Epithelial cell of prostate (primary cell): ENCODE measurements at places on chromosomes 2 and 18.

DNA sequence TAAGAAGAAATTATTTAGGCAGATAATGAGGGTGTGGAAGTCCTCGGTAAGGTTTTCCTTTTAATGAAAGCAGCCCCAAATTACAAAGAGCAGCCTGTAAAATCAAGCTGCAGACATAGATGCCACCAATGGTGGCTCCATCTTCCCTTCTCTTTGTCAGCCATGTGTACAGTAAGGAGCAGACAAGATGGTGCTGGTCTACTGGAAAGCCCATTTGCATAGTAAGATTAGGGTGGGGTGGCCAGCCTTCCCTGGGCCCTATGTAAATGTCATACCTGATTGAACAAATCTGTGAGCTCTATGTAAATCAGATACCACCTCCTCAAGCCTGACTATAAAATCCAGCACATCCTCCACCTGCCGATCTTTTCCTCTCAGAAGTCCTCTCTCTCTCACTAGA, 154.4 kb upstream of the SERTAD2 start:
- no peak for DNase-seq

DNA sequence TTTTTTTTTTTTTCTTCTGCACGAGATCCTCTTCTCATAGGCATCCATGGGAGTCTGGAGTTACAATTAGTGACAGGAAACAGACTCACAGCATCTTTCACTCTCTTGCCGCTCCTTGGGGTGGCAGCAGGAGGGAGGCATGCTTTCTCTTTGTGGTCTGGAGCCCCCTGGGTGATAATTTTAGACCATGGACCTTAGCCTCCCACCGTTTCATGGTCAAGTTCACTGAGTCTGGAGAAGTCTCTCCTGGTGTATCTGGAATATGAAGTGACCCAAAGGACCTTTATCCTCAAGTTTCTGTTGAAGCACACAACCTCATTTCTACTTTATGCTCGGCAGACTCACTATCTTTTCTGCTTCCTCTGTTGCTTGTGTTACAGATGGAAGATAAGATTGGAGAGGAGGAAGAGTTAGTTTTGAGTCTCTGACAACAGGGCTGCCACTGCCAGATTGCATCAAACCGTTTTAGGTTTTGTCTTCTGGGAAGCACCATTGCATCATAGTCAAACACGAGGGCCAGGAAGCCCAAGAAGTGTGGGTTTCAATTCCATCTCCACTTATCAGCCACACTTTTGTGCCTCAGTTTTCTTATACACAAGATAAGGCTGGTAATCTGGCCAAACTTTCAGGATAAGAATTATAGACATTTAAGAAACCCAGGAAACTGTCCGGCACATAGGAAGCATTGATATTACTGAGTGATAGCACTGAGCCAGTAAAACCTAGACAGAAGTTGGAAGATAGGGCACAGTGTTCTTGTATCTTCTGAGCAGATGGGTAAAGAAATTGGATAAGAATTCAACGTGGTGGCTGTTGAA, 62.3 kb downstream of the ADCYAP1 start:
- no peak for DNase-seq

DNA sequence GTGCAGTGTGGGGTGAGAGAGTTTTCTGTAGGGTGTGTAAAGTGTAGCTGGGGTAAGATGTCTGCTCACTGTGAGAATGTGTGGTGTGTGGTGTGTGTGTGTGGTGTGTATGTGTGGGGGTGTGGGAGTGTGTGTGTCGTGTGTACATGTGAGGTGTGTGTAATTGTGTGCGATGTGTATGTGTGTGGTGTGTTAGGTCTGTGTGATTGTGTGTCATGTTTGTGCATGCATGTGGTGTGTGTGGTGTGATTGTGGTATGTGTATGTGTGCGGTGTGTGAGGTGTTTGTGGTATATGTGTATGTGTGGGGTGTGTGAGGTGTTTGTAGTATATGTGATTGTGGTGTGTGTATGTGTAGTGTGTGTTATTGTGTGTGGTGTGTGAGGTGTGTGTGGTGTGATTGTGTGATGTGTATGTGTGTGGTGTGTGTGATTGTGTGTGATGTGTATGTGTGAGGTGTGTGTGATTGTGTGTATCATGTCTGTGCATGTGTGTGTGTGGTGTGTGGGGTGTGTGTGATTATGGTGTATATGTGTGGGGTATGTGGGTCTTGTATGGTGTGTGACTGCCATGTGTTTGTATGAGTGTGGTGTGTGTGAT, 241.7 kb upstream of the HDAC4 start:
- DNase-seq, result no peak

- DNase-seq, result peak; percentile 34
Observed at GRCh38 chr2:44479127-44479887, 117.6 kb downstream of the CAMKMT start.

- no peak for DNase-seq
Observed at GRCh38 chr2:168976034-168976654, 55.0 kb downstream of the ABCB11 start.

- no peak for DNase-seq
Observed at GRCh38 chr2:154698296-154698720, at the start of gene KCNJ3. Gene KCNJ3 (plus strand): TSS chr2:154698695. CDS start chr2:154698776, 81 bp downstream.

DNA sequence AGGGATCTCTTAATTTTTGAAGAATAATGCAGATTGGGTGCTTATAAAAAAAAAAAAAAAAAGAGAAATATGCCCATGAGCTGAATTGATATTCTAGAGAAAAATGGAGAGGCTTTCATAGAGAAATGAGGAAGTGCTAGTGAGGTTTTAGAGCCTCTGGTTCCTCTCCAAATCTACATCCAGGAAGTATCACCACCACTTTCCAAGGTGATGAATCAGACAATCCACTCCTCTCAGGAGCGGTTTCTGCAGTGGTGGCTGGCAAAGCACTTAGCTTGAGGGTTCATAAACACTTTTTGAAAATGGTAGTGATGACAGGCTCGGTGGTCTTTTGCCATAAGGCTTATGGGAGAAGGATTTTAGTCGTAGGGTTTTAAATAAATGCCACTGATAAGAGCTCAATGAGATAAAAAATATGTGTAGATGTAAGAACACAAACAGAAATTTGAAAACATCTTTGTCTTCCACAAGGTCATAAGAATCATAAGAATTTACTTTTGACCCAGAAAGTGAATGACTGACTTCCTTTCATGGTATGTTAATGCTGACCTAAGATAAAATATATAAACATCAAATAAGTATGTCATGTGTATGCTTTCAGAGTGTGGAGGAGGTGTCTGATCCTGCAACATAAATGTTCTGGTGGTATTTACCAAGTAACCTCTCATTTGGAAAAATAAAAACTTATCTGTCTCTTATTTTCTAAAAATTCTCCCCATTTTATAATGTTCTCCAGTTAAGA, 42.1 kb upstream of the DSG1 start:
- peak; percentile 54 for DNase-seq

GRCh38 chr2:47598476-47598875, 184.5 kb upstream of the MSH6 start:
- no peak for DNase-seq

- DNase-seq, result no peak
Observed at GRCh38 chr2:51620796-51621195, 588.9 kb upstream of the NRXN1 start.

DNA sequence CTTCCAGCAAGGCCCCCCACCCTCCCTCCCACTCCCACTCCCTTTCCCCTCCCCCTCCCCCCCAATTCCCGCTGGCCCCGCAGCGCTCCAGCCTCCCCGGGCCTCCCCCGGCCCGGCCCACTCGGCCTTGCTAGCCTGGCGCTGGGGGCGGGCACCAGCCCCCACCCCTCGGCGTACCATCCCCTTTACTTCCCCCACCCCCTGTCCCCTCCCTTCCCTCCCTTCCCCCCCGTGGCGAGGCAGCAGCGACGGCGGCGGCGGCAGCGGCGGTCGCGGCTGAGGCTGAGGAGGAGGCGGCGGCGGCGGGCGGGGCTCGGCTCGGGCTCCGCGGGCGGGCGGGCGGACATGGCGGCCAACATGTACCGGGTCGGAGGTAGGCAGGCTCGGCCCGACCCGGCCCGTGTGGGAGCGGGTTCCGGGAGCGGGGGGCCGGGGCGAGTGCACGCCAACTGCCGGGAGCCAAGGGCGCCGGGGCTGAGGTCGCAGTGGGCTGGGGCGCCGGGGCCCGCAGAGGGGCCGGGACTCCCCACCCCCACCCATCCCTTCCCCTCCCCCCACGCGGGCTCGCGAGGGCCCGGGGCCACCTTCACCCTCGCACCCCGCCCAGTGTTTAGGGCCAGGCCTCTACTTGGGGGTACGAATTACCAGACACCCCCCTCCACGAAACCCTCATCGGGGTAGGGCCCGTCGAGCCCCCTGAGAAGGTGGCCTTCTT, at the start of gene MTA3:
TSS of gene MTA3 (plus strand) at position 232 of the 715 bp plus-strand sequence. CDS start at position 346, 114 bp downstream.
- no peak for DNase-seq

DNA sequence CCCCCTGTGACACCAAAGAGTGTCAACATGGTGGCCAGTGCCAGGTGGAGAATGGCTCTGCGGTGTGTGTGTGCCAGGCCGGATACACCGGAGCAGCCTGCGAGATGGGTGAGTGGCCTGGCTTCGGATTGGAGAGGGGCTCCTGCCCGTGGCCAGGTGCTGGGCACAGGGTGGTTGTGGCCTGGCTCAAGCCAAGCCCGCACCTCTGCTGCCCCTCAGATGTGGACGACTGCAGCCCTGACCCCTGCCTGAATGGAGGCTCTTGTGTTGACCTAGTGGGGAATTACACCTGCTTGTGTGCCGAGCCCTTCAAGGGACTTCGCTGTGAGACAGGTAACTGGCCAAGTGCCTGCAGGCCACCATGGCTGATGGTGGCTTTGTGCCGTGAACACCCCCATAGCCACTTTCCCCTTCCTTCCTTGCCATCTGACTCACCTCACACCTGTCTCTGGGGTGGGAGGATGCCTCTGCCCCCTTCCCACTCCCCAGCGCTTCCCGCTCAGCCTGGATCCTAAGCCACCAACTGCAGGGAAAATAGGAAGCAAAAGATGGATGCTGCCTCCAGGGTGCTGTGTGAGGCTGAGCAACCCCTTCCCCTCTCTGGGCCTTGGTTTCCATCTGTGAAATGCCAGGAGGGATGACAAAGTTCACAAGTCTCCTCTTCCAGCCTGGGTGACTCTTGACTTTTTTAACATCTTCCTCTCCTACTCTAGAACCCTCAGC, 41.8 kb downstream of the SNED1 start:
- no peak for DNase-seq

GRCh38 chr2:140257692-140258300, 1477.6 kb upstream of the NXPH2 start:
- no peak for DNase-seq

GRCh38 chr18:2994603-2995432, 18.1 kb downstream of the LPIN2 start:
- DNase-seq, result no peak

GRCh38 chr18:50970006-50970405, 2.2 kb downstream of the ELAC1 start:
- DNase-seq, result no peak

DNA sequence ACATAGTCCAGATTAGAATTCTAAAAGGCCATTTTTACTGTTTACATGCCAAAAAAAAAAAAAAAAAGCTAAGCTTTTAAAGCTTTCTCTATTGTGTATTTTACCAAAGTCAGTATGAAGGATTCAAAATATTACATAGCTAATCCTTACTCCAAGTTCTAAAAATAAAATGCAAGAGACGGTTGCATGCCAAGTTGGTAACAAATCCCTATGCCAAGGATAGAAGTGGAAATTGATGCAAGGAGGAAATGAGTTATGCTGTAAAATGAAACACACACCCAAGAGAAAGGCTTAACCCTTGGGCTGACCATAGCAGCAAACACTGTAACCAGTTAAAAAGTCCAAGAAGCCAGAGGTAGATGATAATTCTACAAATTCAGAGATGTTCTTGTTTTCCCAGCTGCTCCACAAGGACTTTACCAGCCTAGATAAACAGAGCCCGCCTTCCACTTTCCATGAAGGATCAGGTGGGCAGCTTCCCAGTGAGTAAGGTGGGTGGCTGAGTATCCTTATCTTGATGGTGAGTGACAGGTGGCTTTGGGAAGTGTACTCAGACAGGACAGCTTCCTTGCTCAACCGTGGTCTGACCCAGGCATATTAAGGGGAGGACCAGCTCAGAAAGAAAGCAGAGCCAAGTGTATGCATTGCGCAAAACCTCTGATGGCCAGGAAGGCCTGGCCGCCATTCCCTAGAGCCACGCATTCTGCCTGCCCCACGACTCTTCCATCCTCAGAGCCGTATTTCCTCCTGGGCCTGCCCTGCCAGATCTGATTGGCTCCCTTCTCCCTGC, 34.4 kb downstream of the ATP8B1 start:
- DNase-seq, result no peak

- no peak for DNase-seq
Observed at GRCh38 chr2:119786295-119786694, 26.6 kb downstream of the PTPN4 start.

- no peak for DNase-seq
Observed at GRCh38 chr2:47002480-47003381, 87.1 kb upstream of the MCFD2 start.

GRCh38 chr2:24362253-24362652, 1.9 kb upstream of the ITSN2 start:
- no peak for DNase-seq

- no peak for DNase-seq
Observed at GRCh38 chr2:97662386-97662894, 1.4 kb downstream of the ACTR1B start.

DNA sequence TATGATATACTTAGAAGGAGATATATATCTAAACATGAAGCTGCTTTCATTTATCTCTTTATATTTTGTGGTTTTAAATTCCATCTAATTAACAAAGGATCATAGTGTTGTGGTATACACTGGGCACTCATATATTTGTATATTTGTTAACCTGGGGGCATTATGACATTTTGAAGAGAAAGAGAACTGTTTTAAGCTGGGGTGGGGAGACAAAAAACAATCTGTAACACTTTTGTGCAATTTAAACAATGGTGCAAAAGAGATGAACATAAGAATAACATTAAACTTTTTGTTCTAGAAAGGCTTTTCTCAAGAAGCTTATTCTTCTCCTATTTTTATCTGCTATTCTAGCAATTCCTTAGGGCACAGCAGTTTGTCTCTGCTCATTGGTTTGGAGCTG, 842.0 kb upstream of the CDH2 start:
- no peak for DNase-seq

GRCh38 chr2:109582928-109583895, 30.6 kb downstream of the SEPTIN10 start:
- DNase-seq, result no peak

DNA sequence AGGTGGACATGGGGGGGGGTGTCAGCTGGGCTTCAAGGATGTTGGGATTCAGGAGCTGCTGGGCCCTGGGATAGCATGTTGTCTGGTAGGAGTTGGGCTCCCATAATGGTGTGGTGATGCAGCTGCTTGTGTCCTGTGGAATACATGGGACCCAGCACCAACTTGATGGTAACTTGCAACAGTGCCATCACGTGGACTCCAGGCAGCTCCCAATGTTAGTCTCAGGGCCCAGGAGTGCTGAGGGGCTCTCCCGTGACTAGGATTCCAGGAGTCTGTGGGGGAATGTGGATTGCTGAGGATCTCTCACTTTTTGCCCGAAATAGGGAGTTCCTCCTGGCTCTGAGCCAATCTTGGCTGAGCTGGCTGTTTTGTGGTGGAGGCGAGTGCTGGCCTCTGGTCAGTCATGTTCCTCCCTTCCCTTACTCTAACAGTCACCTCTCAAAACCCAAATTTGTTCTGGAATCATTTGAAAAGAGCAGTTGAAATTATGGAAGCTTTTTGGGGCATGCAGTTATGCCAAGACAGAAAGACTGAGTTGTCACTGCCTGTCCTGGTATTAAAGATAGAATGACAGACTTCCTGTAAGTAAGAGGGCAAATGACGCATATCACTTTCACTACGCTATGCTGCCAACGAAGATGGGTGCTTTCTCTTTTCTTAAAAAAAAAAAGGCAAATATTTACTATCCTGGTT, 607.1 kb downstream of the ADCYAP1 start:
- no peak for DNase-seq

GRCh38 chr2:12428786-12429185, 287.9 kb upstream of the TRIB2 start:
- no peak for DNase-seq

- no peak for DNase-seq
Observed at GRCh38 chr2:128801576-128801975, 482.9 kb upstream of the HS6ST1 start.

GRCh38 chr2:138618971-138619370, 117.4 kb downstream of the SPOPL start:
- DNase-seq, result no peak
